Ammon's horn (tissue), 1 donor: ENCODE measurements at places on chromosomes 1 and 21.
A peak's percentile ranks its signal among the peaks of the same experiment; 100 is the strongest.

GRCh38 chr1:201653883-201654282 is 115.0 kb downstream of the NAV1 start:
- no peak for DNase-seq

GRCh38 chr1:26993237-26994019 is at the start of gene TRNP1:
TRNP1 (plus strand) TSS chr1:26993692; CDS start chr1:26993787, 95 bp downstream.
- peak; percentile 81 for DNase-seq

DNA sequence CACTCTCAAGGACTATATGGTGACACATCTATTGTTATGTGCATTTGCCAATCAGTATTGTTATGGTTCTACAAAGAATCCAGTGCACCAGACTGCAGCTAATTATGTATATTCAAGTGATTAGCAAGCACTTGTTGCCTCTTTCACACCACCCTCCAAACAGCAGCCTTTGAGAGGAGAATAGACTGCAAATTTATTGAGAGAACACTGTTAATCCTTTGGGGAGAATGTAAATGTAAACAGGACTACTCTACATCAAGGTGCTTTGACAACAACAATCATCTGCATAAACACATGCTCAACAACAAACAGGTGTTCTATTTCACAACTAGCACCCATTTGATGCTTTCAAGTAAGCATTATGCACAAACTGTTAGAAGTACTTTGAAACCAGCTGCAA is 117.4 kb downstream of the AKT3 start:
- no peak for DNase-seq

DNA sequence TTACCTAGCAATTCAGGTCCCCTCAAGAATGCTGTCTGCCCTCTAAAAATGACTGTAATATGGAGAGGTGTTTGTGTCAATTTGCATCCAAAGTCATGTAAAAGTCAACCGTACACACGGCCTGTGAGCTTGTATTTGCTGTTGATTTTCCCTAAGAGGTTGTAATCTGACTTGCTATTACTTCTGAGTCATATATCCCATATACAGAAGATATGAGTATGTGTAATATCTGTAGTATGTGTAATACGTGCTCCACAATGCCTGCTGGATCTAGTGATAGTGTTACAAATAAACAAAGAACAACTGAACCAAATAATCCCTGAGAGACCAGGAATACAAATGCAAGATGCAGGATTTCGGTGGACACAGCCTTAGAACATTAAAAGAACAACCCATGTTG is 1.4 kb upstream of the KCNJ6 start:
- no peak for DNase-seq

GRCh38 chr1:232648316-232648715 is 18.4 kb upstream of the SIPA1L2 start:
- DNase-seq, result no peak

DNA sequence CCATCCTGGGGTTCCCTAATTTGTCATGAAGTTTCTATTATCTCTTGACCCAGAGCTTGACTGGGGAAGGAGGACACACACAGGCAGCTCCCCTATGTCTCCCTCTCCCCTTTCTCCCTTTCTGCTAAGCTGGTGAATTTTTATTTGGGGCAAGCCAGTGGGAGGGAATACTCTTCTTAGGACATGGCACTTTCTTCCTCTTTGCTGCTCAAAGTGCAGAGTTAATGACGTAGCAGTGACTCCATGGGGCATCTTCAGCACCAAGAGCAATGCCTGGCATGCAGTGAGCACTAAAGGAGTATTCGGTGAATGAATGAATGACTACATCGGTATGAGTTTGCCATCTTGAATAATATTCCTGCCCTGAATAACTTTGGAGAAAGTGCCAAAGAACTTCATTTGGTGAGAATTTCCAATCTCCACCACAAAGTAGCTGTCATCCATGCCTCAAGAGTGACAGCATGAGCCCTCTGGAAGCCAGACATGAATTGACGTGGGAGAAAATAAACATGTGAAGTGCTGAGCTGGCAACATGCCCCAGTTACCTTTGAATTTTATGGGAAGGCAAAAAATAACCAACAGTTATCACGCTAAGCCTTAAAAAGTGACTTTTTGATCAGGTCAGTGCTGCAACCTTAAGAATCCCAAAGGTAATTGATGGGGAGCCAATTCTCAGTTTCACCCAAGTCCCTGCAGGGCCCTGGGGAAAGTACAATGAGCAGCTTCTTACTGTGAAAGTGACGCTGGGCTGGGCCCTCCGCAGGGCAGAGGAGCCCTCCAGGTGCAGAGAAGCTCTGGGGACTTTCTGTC is 22.1 kb upstream of the ATF3 start:
- no peak for DNase-seq

GRCh38 chr1:21804536-21804935 is 7.5 kb upstream of the LDLRAD2 start:
- DNase-seq, result no peak

DNA sequence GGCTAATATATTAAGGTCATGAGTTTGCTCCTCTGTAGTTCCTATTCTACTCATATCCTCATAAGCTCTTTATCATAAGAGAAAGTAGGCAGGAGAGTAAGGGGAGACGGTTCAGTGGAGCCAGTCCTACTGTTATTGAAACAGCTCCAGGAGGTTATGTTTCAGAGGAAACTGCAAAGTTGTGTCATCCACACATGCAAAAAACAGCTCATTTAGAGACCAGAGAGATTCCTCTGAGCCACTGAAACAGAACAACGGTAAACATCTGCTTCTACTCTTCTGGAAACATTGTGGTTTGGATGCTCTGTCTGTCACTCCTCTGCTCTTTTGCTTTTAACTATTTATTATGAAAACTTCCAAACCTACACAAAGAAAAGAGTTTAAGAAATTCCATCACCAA is 66.3 kb upstream of the PPP2R5A start:
- DNase-seq, result no peak

- no peak for DNase-seq
These were observed 76.2 kb upstream of the CXADR start for GRCh38 chr21:17436626-17437111.

DNA sequence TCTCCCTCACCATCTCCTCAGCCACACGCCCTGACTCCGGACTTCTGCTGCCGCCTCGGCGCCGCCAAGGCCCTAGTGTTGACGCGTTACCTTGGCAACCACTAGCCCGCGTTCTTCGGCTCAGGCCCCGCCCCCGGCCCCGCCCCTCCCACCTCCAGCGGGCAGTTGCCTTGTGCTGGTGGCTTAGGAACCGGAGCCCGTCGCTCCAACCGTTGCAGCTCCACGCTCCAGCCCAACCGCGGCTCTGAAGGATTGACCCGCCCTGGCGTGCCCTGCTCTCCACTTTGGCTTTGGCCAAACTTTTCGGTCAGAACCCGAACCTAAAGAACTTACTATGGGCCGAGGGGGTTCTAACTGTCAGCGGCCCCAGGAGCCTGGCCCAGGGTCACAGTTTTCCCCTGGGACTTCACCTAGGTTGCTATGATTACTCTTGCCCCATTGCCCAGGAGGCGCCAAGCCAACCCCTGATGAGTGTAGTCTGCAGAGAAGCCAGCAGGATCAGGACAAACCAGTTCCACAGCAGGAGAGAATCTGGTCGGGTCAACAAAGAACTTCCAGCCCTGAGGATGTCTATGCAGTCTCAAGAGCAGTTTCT is at the start of gene CFAP45:
TSS of gene CFAP45 (minus strand) at position 80 of the 595 bp plus-strand sequence. CDS start at position 13, 67 bp downstream.
- DNase-seq, result peak; percentile 20

GRCh38 chr1:50110656-50111055 is 1.9 kb downstream of the ELAVL4 start:
- DNase-seq, result peak; percentile 45

DNA sequence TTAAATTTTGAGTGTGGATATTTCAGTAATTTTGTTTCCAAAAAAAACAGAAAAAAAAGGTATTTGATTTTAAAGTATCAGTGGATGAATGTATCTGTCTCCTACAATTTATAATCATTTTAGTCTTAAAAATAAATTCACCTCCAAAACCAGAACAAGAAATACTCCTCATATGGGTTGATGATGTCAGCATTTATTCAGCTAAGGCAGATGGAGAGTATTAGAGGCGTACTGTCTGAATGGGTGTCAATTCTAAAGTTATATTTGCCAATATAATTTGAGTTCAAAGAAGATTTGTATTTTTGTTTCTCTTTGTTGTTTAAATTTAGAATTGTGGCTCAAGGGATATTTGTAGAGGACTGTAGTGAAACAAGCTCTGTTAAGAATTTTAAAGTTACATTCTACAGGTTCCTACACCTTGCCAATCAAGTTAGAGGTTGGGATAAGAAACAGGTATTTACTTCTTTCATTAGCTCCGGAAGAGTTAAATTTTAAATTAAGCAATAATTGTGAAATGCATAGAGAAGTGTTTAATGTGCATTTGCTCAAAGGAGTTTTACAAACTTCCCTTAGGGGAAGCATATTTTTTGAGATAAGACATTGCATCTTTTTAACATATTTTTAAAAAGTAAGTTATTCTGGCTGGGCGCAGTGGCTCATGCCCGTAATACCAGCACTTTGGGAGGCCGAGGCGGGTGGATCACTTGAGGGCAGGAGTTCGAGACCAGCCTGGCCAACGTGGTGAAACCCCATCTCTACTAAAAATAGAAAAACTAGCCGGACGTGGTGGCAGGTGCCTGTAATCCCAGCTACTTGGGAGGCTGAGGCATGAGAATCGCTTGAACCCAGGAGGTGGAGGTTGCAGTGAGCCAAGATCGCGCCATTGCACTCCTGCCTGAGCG is 1.2 kb downstream of the PLA2G4A start:
- DNase-seq, result no peak

- no peak for DNase-seq
These were observed 43.9 kb upstream of the SAMSN1 start for GRCh38 chr21:14589855-14590563.

- no peak for DNase-seq
These were observed 140.9 kb upstream of the ETS2 start for GRCh38 chr21:38664841-38665240.

- DNase-seq, result no peak
These were observed 304.0 kb downstream of the RRAGC start for GRCh38 chr1:38555594-38555993.

DNA sequence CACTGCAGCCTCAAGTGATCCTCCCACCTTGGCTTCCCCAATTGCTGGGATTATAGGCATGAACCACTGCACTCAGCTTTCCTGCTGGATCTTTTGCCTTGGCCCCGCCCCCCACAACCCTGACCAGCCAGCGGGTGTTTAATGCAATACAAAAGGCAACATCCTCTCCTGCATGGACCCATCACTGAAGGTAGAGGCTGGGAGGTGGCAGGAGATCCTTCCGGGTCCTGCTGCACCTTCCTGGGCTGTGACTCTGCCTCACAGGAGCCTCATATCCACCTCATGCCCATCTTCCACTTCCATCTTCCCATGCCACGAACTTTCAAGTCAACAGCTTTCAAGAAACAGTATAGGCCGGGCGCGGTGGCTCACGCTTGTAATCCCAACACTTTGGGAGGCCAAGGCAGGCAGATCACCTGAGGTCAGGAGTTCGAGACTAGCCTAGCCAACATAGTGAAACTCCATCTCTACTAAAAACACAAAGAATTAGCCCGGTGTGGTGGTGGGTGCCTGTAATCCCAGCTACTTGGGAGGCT is 11.7 kb upstream of the WNT9A start:
- DNase-seq, result no peak

DNA sequence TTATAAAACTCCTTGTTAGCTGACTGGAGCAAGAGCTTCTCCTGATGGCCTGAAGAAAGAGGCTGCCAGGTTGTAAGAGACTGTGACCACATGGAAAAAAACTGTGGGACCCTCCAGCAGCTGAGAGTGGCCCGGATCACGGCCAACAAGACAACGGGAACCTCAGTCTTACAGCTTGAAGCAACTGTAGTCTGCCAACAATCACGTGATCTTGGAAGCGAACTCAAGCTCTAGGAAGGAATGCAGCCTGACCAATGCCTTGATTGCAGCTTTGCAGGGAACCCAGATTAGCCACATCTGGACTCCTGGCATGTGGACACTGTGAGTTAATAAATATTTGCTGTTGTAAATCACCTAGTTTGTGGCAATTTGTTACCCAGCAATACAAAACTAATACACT is 442.6 kb upstream of the PRMT6 start:
- DNase-seq, result no peak

DNA sequence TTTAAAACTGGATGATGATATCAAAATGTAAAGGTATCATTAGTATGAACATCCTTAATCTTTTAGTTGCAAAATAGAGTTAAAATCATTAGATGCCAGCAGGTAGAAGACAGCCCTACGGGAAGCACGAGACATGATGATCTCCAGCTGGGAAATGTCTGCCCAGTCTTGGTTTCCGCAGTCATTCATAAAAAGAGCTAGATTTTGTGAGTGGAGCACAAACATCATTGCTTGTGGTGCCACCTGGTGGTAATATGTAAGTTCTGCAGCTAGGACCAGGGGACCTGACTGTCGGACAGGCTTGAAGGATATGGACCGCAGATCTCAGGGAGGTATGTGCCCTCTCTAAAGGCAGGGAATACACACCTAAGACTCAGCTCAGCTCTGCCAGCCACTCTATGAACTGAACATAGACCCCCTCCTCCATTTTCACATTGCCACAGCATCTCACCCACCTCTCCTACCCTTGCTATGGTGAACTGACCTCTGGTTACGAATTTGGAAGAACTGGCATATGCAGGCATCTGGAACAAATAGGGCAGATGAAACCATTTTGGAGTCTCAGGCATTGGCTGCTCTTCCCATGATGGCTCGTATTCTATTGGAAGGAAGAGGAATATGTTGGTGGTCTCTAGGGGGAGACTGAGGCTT is 9.2 kb downstream of the FCMR start:
- DNase-seq, result peak; percentile 90

DNA sequence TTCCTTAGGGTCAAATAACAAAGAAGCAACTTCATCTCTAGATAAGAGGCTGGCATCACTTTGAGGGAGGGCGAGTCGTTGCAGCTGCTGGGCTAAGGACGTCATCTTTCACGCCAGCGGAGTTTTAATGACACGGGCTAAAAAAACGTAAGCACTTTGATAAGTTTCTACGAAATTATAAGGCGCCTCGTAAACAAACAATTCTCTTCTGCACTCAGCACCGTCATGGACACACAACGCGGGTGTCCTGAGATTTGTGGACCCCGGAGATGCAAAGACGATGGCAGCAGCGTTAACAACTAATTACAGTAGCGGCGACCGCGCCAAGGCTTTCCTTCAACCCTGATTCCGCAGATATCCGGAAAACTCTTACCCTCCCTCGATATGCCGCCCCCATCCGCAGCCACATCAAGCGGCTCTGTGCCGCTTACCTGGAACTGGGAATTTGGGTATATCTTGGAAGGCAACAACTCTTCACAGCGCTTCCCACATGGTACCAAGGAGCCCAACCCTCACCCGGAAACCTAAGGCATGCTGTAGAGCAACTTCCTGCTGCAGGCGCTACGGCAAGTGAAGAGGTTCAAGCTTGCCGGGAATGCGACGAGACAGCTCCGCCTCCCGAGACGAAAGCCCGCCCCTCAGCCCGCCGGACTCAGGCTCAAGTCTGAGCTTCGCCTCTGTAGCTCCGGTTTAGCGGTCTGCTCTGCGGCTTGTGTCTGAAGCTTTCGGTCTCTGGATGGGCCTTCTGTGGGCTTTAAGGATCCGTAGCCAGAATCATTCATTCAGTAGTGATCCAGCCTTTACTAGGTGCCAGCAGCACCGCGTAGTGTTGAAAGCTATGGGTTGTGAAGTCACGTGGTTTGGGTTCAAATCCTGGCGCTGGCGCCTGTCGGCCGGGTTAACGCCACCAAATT is at the start of gene HEATR1:
TSS of gene HEATR1 (minus strand) at position 526 of the 914 bp plus-strand sequence. CDS start at position 105, 421 bp downstream.
- peak; percentile 97 for DNase-seq
